ENCODE measurements at places on chromosomes 13 and 19.
A peak's percentile ranks its signal among the peaks of the same experiment; 100 is the strongest.

DNA sequence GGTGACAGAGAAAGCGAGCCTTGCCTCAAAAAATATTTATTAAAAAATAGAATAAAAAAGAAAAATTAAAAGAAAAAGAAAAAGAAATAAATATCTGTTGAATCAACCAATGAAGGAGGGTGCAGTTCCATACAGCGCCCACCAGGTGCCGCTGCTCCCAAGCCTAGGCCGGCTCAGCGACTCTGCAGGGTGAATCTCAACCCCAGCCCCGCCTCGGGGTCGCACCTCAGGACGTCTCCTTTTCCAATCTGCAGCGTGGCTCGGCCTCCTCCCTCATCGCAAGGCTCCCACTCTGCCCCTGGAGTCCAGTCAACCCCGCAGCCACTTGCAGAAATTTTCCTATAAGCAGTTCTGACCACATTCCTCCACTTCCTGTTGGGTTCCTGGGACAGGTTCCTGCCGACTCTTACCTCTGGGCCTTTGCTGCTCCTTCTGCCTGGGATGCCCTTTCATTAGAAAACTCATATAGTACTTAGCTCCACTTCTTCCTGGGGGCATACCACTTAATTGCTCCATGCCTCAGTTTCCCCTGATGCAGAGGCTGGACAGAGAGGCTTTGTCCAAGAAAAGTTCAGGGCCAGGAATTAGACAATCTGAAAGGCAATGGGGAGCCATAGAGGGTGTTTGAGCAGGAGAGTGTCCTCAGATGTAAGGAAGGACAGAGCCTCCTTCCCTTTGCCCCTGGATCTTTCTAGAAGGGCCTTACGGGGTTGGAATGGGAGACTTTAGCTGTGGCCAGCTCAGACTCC lies 24.3 kb downstream of the NFILZ start:
- no peaks in the 10 kb centered on the region for H3K36me3 ChIP-seq
- peak; percentile 69 for DNase-seq
- H3K27me3 ChIP-seq, result peaks cover 17% of the 10 kb centered on the region
- H3K27ac ChIP-seq, result peak overlapping the region; percentile 46
- H3K4me3 ChIP-seq, result peak overlapping the region; percentile 73

DNA sequence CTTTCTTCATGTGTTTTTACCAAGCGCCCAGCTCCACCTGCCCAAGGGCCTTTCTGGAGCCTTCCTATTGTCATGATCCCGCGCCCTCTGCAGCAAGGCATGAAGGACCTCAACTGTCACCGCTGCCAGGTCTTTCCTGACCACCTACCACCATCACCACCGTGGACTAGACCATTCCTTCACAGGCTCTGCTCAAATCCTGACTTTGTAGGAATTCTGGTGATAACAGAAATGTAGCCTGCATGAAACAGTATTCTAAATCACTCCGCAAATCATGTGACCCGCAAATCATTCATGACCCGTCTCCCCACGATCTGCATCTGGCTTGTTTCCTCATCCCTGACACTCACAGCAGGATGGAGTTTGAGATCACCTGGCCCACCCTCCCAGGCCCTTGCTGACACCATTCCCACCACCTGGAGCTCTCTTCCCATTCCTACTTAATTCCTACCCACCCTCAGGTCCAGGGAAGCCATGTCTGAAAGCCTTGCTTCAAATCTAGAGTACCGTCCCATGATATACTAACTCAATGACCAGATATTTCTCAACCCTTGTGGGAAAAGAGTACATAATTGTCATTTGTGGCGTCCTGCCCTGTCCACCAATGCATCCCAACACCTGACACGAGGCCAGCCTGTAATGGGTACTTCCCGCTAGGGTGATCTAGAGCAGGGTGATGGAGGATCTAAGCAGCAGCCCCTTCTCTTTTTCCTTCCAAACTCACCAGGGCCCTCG lies 1.3 kb downstream of the UBE2S start:
- peak overlapping the region; percentile 83 for H3K4me3 ChIP-seq
- H3K36me3 ChIP-seq, result peaks cover 32% of the 10 kb centered on the region
- no peak for DNase-seq
- peak overlapping the region; percentile 81 for H3K27ac ChIP-seq

- H3K4me1 ChIP-seq, result no peaks in the 10 kb centered on the region
- H3K4me3 ChIP-seq, result no peak overlapping the region
- H3K27me3 ChIP-seq, result peaks cover 2% of the 10 kb centered on the region
- H3K27ac ChIP-seq, result no peak overlapping the region
- no peak for DNase-seq
- H3K36me3 ChIP-seq, result no peaks in the 10 kb centered on the region
Observed at GRCh38 chr13:113765564-113765910, 6.5 kb downstream of the TMEM255B start.

- H3K36me3 ChIP-seq, result no peaks in the 10 kb centered on the region
- no peak overlapping the region for H3K27ac ChIP-seq
- no peaks in the 10 kb centered on the region for H3K4me1 ChIP-seq
- no peak overlapping the region for H3K4me3 ChIP-seq
- no peak for DNase-seq
- peaks cover 1% of the 10 kb centered on the region for H3K27me3 ChIP-seq
Observed at GRCh38 chr13:73596382-73596781, 537.6 kb downstream of the KLF5 start.

DNA sequence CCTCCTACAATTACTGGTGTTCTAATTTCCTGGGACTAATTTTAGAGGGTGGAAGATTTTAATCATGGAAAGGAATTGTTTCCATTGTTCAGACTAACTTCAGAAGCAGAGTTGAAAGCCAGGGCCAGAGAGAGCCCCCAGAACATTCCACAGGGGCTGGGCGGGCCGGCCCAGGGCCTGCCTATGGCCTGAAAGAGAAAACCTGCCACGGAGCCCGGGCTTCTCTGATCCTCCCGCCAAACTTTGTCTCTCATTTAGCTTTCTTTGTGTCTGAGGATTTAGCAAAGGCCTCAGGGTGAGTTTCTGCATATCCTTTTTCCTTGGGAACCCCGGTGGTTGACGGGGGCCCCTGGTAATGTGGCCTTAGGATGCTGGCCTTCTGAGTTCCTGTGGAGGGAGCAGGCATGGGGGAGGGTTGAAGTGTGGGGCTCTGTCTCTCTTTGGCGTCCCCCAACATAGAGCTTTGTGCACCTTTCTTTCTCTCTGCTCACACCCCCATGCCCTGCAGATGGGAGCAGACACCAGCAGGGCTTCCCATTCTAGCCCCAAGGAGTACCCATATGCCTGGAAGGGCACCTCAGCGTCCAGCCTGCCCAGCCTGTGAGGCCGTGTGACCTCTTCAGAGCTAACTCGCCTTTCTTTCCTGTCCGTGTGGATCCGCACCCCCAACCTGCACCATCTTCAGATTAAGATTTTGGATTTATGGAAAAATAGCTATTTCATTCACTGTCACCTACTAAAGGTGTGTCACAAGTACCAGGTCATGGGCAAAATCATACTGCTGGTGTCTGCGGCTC lies 539.5 kb downstream of the FGF9 start:
- H3K4me3 ChIP-seq, result no peak overlapping the region
- H3K27ac ChIP-seq, result no peak overlapping the region
- DNase-seq, result no peak
- no peaks in the 10 kb centered on the region for H3K36me3 ChIP-seq
- H3K27me3 ChIP-seq, result peaks cover 1% of the 10 kb centered on the region
